KG1 (cell line): ENCODE measurements at places on chromosomes 12 and 14.

- DNase-seq, result peak; percentile 4
Measured at GRCh38 chr14:101559624-101560533, 1.4 kb upstream of the DIO3 start.

DNA sequence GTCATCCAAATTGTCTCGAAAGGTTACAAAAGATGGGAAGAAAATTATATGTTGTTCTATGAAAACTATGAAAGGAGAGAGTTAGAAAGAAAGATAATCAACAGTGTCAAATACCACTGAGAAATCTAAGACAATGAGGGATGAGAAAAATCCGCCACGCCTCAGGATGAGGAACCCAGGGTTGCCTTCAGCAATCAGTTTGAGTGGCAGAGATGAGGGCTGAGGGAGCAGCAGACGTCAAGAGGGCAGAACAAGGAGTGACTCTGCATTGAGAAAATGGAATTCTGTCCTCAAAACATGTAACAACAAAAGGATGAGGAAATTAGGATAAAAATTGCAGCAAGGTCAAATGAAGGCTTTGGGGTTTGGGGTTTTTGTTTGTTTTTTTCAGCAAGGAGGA is 18.3 kb upstream of the OXA1L start:
- no peak for DNase-seq

GRCh38 chr14:79134361-79134760 is 964.2 kb downstream of the NRXN3 start:
- no peak for DNase-seq

DNA sequence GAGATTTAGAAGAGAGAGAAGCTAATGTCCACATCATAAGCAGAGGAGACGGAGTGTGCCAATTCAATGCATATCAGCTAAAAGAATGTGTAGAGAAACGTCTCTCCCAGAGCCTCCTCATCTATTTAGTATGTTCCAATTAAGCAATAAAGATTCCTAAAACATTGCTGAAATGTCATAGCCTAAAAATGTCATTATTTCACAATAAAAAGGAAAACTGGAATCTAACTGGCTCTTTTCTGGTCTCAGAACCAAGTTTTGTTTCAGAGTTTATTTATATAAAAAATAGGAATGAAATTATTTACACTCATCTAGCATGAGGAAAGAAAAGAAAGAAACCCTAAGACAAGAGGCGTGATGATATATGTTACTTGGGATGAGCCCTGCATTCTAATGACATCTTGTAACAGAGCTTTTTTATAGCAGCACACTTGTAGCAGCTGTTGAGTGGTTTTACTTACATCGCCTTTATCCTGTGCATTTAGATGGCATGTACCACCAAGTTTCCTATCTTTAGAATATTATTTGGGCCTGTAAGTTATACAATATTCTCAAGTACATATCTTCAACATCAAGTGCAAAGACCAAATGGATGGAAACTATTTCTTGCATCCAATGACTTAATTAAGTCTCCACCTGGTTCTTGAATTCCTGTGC is 266.3 kb upstream of the PRKD1 start:
- DNase-seq, result no peak

GRCh38 chr12:93741659-93742109 is 64.5 kb downstream of the CRADD start:
- peak; percentile 77 for DNase-seq

GRCh38 chr12:62371661-62372060 is 95.0 kb upstream of the MON2 start:
- DNase-seq, result no peak

GRCh38 chr12:84785281-84785680 is 127.3 kb downstream of the SLC6A15 start:
- no peak for DNase-seq

GRCh38 chr12:71011261-71011660 is 90.7 kb upstream of the PTPRR start:
- DNase-seq, result no peak

DNA sequence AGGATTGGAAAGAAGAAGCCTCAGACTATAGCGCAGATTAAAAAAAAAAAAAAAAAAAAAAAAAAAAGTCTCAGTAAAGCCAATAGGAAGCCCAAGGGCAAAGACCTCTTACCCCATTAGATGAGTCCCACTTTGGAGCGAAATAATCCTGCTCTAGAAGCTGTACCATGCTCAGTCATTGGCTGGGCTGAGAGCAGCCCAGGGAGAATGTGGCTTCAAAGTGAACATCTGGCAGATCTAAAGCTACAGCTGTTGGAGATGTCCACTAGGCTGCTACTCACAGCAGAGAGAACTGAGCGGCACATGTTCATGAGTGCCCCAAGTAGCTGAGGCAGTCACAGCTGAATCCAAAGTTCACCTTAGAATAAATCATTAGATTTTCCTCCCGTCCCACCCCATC is 560.9 kb downstream of the MED13L start:
- DNase-seq, result no peak

GRCh38 chr14:81565441-81566290 is 32.0 kb upstream of the SEL1L start:
- DNase-seq, result peak; percentile 44

DNA sequence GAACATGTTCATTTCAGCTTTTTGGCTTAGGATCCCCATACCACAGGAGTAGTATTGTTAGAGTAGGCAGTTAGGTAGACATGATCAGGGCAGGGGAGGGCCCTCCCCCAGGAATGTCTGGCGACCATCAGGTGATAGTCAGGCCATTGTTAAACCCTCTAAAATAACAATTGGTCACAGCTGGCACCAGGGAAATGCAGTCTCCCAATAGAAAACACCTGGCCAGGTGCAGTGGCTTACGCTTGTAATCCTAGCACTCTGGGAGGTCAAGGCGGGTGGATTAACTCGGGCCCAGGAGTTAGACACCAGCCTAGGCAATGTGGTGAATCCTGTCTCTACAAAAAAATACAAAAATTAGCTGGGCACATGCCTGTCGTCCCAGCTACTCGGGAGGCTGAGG is 187.1 kb downstream of the MON2 start:
- no peak for DNase-seq

DNA sequence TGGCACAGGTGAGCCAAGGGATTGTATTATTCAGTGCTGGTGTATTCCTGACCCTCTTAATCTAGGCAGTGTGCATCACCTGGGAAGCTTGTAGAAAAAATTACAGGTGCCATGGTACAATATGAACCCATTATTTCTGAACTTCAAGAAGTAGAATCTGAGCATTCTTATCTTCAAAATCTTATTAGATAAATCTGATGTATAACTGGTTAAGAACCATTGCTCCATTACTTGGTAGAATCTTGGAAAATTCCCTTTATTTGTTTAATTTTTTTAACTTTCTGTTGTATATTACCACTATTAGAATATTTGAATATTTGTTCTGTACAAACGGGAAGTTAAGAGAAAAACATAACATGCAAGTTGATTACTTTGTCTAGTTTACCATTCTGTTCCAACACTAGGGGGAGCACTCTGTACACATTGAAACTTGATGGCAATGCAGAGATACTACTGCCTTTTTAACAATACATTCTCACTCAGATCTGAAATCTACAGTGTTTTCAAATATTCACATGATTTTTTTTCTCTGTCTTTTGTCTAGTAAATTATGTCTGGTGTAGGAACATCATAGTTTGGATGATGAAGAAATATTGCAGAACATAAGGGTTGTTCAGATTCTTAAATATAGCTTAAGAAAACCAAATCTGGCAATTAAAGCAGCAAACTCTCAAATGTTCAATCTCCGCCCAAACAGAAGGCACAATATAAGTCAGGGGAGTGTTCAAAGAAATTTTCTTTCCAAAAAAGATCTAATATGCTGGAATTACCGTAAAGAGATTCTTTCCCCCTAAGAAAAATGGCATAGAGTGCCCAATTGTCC is 196.6 kb downstream of the PCNX1 start:
- DNase-seq, result peak; percentile 44

GRCh38 chr12:46153268-46153872 is 115.5 kb downstream of the SLC38A1 start:
- DNase-seq, result no peak

DNA sequence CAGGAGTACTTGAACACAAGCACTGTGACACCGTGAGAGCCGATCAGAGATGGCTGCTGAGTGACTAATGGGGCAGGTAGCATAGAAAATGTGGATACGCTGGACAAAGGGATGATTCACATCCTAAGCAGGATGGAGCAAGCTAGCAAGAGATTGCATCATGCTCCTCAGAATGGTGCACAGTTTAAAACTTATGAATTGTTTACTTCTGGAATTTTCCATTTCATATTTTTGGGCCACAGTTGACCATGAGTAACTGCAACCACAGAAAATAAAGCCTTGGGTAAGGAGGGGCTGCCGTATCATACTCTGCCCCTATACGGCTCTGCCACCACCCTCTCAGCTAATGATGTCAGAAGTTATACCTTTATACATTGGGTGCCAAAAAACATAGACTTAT is 23.3 kb upstream of the MARK3 start:
- no peak for DNase-seq

- no peak for DNase-seq
Measured at GRCh38 chr12:112741106-112741505, 50.4 kb upstream of the RPH3A start.

GRCh38 chr12:106113042-106113441 is 25.7 kb downstream of the NUAK1 start:
- DNase-seq, result no peak

- DNase-seq, result no peak
Measured at GRCh38 chr14:34711169-34711568, 3.2 kb downstream of the CFL2 start.

GRCh38 chr14:76022991-76023390 is 37.4 kb downstream of the IFT43 start:
- no peak for DNase-seq

- DNase-seq, result no peak
Measured at GRCh38 chr14:33573301-33573880, 377.5 kb downstream of the EGLN3 start.

DNA sequence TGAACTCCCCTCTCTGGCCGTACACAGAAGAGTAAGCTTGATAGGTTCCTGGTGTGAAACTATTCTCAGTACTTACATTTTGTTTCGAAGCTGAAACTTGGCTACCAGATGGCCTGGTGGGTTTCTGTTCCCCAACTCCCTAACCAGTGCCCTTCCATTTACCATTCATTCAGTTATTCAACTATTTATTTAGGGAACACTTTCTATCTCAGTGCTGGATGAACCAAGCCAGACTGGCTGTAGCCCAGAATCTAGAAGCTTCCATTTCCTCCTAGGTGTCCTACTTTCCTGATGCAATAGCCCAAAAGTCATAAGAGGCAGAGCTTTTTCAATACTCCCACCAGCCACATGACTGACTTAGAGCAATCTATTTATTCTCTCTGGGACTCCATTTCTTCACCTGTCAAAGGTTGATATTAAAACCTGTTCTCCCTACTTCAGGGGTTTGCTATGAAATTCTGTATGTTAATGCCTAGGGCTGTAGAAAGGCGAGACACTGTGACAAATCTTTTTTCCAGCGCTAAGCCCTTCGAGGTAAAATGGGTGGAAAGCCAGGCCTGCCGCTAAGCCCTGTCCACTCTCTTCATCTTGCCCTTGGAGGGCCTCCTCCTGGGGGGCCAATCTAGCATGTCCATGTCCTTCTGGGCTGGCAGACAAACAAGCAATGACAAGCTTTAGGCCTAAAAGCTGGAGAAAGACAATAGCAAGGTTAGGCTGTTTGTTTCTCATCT is 8.1 kb upstream of the IRF2BPL start:
- no peak for DNase-seq

- no peak for DNase-seq
Measured at GRCh38 chr14:100072783-100073346, 7.6 kb downstream of the EVL start.

DNA sequence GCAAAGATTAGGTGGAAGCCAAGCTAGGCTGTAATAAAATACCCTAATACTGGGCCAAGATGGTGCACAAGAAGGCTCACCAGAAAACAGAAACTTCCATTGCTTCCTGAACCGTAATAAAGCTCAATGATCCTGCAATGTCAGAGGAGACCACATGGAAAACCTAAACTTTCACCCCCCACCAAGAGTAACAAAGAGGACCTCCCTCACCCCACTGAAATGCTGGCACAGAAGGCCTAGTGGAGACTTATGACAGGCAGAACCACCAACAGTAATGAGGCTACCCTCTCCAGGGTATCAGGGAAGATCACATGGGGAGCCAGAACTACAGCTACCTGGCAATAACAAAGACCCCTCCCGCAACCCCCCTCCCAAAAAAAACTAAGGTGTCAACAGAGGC is 43.1 kb downstream of the CEP83 start:
- DNase-seq, result no peak

DNA sequence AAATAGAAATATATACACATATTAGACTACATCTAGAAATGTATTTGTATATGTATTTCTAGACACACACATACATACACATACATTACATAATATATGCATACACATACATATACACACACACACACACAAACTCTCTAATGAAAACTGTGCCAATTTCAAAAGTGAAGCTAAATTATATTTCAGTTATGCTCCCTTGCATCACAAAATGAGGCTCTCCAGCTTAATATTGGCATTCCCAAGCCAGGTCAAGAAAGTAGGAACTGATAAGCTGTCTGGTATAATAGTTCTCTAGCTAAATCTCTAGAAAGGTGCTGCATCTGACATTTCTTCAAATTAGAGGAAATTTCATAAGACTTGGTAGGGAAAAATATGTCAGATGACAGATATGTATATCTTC is 56.9 kb downstream of the GARIN6 start:
- DNase-seq, result no peak

GRCh38 chr12:124762791-124763593 is 100.7 kb downstream of the SCARB1 start:
- DNase-seq, result no peak

GRCh38 chr12:30023186-30023585 is 239.4 kb upstream of the TMTC1 start:
- no peak for DNase-seq

GRCh38 chr14:20587489-20588154 is at the start of gene RNASE11:
TSS of gene RNASE11 (minus strand) at chr14:20588001.
- no peak for DNase-seq

DNA sequence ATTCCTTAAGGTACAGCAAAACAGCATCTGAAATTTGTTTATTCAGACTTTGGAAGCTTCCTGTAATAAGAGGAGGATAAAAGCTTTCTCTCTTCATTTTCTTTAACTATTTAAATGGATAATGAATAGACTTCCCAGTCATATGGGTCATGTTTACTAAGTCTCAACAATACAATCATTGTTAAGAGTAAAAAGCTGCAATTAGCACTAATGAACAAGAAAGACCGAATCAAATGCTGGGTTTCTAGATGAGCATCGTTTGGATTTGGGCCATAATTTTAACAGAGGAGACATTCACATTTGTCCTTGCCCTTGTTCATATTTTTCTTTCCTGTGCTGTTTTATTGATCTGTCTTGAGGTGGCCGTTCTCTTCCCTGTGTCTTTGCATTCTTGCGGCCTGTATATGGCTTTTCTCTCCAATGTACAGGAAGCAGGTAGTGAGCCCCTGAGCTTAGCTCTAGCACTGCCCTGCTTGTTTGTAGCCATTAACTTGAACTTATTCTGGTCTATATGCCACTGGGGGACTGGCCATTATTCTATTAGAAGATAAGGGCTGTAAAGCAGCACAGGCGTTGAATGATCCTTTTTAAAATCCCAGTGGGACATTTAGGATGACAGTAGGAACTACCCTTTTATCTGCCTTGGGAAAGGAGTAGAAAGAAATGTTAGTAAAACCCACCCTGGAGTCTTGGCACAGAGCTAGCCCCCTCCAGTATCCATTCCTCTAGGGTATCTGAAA is 34.6 kb downstream of the ABHD12B start:
- DNase-seq, result no peak
